Stimulated activated CD8-positive, alpha-beta memory T cell treated with anti-CD3 and anti-CD28 coated beads, Interleukin-2, amount 100 ng/mL, for 1 hour (primary cell): ENCODE measurements at places on chromosomes 12 and 14.

DNA sequence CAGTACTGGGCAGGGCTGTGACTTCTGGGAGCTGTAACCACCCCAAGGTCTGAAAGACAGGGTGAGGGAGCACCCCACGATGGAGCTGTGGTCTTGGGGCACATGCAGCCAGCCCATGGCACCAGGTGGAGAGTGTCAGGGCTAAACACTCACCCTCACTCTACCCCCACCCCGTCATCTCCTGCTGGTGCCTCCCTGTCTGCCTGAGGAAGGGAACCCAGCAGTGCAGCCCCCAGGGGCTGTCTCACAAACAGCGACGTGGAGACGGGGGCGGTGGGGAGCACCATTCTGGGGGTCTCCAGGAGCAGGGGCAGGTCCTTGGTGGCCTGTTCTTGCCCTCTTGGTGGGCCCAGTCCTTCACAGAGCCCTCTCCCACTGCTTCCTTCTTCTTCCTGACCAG, 63.5 kb downstream of the ERH start:
- no peak for DNase-seq

GRCh38 chr14:64060648-64061096, 207.9 kb downstream of the SYNE2 start:
- no peak for DNase-seq

- DNase-seq: no peak
Observed at GRCh38 chr14:91254461-91254860, 10.0 kb upstream of the GPR68 start.

- DNase-seq: no peak
Observed at GRCh38 chr12:119176267-119177055, 2.3 kb upstream of the HSPB8 start.

GRCh38 chr12:108757856-108758255, 26.5 kb upstream of the CORO1C start:
- no peak for DNase-seq

DNA sequence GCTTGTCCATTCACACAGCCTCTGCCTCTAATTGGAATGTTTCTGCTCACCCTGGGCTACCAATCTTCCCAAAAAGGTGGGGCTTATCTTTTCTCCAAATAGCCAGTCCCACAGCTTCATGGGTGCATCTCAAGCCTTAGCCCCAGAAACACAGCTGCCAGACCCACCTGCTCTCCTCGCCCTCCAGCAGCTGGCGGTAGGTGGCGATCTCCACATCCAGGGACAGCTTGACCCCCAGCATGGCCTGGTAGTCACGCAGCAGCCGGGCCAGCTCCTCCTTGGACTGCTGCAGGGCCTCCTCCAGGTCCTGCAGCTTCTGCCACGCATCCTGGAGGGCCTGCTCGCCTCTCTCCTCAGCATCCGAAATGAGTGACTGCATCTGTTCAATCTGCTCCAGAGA, 11.1 kb downstream of the KRT77 start:
- DNase-seq: no peak

- DNase-seq: no peak
Observed at GRCh38 chr12:112839386-112839972, 47.9 kb downstream of the RPH3A start.
